ENCODE measurements at places on chromosomes 11 and 22. TPM values are rescaled to one million over a fixed set of nuclear protein-coding genes. Genes with fewer than 3 reads are reported as not detected.

DNA sequence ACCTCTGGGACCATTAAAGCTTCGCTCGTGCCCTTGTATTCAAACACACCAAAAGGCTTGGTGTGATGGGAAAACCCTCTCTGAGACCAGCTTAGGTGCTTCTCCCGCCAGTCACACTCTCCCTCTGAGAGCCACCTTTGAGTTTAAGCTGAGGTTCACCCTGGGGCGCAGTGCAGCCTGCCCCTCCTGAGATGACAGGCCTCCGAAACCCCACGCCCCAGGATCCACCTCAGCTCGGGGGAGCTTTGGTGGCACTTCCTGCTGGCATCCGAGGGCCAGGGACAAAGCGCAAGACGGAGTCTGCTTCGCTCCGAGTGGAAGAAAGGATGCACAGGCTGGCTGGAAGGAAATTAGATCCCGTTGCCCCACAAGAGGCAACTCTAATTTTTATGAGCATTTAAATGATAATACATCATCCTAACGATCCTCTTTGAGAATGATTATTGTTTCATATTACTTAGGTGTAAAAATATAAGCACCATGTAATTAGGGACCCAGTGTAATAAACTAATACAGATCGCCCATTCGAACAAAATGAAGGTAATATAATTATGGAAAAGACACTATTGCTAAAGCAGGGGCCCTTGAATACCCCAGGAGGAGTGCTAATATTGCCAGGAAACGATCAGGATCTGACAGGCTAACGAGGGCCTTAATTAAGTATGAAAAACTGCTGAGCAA lies 134.7 kb downstream of the CEP164 start:
- H3K36me3 ChIP-seq: no peaks in the 10 kb centered on the region
- H3K4me1 ChIP-seq: no peaks in the 10 kb centered on the region
- DNase-seq: no peak
- no peaks in the 10 kb centered on the region for H3K27me3 ChIP-seq
- no peak overlapping the region for H3K4me3 ChIP-seq

DNA sequence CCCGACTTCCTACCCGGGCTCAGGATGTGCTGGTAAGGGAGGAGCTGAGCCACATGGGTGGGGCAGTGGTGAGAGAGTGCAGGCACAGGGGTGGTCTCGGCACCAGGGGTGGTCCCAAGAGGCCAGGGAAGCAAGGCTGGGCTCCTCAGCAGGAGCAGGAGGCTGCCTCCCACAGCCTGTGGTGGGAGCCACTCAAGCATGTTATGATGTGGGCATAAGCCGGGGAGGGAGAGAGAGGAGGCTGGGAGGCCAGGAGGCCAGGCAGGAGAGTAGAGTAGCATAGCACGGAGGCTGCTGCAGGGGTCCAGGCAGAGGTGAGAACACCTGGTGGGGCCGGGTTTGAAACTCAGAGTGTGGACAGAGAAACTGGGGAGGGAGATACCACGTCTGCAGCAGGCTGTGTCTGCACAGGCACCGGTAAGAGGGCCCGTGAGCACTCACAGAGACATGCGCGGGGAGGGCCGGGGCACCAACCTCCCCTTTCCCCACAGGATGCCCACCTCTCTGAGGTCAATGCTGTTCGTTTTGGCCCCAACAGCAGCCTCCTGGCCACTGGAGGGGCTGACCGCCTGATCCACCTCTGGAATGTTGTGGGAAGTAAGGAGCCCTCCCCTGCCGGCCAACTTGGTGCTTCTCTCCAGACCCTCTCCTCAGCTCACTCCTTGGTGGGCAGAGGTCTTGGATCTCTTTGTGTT lies 10.7 kb downstream of the ATG16L2 start:
- no peak for DNase-seq
- H3K36me3 ChIP-seq: peaks cover 14% of the 10 kb centered on the region
- no peaks in the 10 kb centered on the region for H3K4me1 ChIP-seq
- no peaks in the 10 kb centered on the region for H3K27me3 ChIP-seq
- no peak overlapping the region for H3K27ac ChIP-seq

The SLC25A18 gene
- total RNA-seq: not detected

The MIOX gene
- total RNA-seq: 0.31 TPM

- no peaks in the 10 kb centered on the region for H3K27me3 ChIP-seq
- H3K4me3 ChIP-seq: no peak overlapping the region
- DNase-seq: no peak
- no peak overlapping the region for H3K27ac ChIP-seq
These were observed 82.9 kb downstream of the KIRREL3 start for GRCh38 chr11:126917531-126918204.

The PKDREJ gene
- not detected for total RNA-seq

The TEX54 gene
- 0.50 TPM for total RNA-seq
